ENCODE measurements at places on chromosomes 11 and 22.

DNA sequence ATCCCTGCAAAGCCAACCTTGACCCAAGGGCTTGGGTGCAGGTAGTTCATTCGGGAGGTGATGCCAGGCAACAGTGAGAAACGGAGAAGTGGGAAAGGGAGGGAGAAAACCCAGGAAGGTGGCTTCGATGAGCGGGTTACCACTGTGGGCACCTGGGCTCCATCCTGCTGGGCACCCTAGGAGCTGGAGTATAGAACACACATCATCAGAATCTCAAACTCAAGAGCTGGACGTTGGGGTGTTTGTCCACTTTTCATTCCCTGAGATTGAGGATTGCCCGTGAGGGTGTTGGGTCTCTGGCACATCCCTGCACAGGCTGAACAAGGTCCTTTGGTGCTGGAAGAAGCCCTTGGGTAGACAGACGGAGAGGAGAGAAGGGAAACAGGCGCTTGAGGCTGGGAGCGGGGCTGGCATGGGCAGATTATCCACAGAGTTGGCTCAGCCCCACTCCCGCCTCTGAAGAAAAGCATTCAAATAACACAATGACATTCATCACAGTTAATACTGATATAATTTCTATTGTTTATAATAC lies 70.4 kb downstream of the LRRC32 start:
- DNase-seq: no peak

DNA sequence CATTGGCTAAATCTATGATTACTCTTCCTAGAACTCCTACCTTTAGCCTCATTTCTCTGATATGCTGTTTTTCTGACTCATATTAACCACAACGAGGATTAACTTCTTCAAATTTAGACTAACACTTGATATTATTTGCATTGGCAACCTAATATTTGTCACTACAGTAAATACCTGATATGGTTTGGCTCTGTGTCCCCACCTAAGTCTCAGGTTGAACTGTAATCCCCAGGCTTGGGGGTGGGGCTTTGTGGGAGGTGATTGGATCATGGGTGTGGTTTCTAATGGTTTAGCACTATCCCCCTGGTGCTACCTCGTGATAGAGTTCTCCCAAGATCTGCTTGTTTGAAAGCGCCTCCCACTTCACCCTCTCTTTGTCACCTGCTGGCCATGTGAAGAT lies 17.1 kb upstream of the MED17 start:
- DNase-seq: no peak

GRCh38 chr11:117996058-117996457 lies 9.9 kb downstream of the IL10RA start:
- no peak for DNase-seq

DNA sequence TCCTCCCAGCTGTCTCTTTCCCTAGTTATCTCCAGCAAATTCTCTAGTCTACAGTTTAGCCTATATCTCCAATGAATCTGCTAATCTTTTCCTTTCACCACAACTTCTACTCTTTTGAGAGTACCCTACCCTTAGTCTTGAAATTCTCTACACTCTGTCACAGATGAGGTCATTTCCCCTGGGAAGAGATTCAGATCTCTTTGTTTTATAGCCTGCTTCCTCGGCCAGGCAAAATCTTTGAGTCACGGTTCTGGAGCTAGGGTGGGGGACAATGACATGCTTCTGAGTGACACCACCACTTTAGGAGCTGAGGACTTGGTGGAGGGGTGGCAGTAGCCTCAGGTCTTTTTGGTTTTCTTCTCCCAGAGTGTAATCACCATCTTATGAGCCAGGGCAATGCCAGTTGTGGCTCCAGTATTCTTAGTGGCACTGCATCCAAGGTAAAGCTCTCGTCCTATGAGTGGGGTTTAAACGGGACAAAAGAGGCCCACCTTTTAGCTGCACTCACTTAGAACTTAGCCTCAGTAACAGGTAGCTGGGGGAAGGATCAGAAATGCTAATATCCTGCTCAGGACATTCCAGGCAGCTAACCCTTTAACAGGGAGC lies 98.5 kb upstream of the RRM1 start:
- no peak for DNase-seq

DNA sequence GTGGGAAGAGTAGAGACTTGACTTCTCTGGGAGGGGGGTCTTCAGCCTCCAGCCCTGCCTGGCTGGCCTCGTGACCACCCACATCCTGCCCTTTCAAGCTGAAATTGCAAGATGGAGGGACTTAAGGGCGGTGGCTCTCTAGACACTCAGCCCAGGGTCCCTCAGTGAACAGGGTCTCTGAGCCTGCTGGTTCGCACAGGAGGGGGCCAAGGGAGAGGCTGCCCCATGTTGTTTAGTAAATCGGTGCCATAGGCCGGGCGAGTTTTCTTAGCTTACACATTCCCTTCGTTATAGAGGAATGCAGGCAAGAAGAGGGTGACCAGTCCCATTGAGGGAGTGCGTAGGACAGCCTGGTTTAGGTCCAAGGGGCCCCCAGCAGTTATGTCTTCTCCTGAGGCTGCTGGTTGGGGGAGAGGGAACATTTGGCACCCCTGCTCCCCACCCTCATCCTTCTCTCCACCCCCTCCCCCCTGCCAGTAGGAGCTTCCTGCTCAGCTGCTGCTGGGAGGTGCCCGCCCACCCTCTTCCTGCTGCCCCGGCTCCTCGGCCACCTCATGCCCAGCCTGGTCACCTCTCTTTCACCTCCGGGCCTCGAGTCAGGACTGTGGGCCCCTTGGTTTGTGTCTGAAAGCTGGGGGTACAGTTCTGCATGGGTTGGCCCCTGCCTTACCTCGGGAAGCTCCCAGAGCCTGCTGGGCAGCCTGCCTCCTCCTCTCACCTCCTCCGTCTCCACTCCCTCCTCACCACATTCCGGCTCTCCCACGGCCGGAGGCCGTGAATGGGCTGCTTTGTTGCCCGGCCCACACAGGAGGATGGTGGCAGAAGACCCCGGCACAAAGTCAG lies 3.9 kb downstream of the FRMD8 start:
- DNase-seq: no peak

DNA sequence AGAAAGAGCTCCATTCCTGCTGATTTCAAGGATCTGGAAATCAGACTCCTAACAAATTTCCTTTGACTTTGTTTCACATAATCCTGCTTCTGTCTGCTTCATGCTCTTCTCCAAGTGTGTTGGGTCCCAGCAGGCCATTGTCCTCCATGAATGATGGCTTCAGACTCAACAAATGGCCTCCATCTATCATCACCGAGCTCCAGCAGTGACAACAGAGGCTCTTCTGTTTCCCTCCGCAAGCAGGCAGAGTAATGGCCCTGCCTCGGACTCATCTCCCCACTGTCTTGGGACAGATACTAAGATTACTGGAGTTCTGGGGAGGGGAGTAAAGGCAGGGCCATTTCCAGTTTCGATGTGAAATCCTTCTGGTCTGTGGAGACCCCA lies 127.3 kb downstream of the TENM4 start:
- DNase-seq: no peak

DNA sequence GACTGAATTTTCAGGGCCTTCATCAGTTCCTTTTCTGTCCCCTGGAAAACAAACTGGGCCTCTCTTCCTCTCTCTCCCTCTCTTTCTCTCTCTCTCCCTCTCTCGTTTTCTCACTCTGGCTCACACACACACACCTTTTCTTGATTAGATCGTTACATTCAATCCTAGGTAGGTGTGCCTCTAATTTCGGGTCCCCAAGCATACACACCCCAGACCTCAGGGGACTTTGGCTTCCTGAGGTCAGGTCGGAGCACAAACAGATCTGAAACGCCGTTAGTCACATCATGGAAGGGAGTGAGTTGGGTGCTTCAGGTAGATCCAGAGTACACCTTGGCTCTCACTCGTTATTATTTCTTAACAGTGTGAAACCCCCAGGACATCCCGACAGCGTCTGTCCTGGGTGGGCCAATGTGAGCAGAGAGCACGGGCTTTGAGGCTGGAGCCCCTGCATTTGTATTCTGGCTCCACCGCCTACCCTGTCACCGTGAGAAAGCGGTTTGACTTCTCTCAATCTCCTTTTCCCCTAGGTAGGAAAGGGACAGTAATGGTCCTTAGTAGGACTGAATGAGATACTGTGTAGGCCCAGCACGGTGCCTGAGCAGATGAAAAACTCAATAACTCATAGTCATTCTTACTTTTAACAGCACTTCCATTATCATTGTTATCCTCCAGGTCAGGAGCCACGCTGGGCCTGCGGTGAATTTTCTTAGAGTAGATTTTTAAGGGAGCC lies 37.3 kb upstream of the POU2AF1 start:
- DNase-seq: no peak

- no peak for DNase-seq
Measured at GRCh38 chr11:76166314-76166713, 40.0 kb downstream of the WNT11 start.

DNA sequence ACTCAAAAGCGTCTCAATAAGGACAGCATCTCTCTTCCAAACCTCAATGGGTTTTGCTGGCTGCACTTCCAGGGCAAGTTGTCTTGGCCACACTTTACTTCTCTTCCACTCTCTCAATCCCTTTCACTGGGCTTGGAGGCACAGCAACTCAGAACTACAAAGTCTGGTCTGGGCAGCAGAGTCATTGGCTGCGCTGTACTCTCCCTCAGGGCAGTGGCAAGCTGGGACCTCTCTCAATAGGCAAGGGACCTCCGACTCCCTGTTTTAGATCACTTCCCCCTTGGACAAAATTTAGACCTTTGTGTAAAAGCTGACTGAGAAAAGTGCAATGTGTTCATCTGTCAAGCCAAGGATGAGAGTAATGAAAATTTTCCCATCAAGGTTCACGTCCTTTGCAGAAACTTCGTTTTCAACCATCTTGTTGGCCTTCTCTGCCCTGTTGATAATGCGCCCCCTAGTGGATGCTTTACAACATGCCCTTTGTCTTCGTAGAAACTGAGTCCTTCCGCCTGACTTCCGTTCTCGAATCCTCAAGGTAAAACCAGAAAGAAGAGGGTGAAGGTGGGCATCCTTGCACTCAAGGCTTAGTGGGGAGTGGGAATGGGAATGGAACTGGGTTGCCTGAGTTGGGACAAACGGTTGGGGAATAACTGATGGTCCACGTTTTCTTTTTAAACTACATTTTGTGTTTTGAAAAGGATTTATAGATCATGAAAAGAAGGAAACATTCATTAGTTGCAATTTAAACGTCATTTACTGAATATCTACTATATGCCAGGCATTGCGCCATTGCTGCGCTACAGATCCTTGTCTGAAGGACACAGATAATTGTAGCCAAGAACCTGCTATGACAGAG lies 99.1 kb downstream of the CD44 start:
- peak; percentile 54 for DNase-seq

GRCh38 chr11:59223611-59224010 lies 10.9 kb upstream of the MPEG1 start:
- no peak for DNase-seq

DNA sequence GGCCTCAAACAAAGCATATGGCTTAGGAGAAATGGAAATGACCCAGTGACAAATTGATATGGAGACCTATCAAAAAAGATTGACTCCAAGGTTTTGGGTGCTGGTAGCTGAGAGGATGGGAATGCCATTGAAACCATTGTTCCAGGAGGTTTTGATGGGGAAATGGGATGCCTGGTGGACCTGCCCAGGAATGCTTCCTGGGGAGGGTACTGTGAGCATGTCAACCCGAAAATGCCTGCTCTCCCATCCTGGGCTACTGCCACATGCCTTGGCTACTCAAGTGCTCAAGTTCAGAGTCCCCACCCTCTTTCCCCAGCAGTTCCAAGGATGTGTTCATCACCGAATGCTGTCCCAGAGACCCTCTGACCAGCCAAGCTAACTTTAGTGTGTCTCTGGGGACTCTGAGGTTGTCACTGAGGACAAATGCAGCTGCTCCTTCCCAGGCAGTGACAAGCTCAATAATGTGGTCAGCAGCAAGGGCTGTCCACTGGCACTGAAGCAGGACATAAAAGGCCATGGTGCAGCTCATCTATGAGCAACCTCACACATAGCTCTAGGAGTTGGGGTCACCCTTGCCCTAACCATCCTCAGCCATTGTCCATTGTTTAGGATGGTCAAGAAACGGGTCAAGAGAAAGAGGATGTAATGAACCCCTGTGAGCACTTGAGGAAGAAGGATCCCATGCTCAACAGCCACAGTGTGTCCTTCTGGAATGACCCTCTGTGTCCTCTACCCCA lies 83.7 kb downstream of the TRIM29 start:
- no peak for DNase-seq

- peak; percentile 90 for DNase-seq
Measured at GRCh38 chr11:118435893-118436624, at the start of gene KMT2A. KMT2A (plus strand) TSS chr11:118436492; CDS start chr11:118436513, 21 bp downstream.

DNA sequence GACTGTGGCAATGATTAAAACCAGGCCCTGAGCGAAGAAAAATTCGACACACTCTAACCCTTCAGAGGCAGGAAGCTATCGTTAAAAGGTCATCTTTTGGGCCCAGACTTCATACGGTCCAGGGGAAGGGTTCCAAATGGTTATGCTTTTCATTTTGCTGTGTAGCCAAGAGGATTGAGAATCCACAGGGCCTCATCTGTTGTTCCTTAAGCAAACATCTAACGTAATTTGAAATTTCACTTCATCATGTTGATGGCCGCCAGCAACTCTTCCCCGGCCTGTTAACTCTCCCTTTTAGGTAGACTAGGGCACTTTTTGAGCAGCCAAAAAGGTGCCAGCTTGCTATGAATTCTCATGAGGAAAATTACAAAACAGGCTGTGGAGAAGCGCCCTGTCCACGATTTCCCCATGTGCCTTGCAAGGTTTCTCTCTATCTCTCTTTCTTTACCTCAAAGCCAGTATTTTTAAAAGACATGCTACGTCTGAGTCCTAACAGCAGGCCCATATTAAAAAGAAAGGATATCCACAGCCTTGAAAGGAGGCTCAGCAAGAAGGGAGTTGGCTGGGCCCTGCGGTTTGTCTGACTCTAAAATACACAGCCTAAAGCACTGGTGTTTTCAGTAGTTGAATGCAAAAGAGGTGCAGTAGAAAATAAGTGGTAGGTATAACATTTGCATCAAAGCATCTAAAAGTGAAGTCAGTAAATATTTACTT lies 356.3 kb upstream of the NARS2 start:
- no peak for DNase-seq

DNA sequence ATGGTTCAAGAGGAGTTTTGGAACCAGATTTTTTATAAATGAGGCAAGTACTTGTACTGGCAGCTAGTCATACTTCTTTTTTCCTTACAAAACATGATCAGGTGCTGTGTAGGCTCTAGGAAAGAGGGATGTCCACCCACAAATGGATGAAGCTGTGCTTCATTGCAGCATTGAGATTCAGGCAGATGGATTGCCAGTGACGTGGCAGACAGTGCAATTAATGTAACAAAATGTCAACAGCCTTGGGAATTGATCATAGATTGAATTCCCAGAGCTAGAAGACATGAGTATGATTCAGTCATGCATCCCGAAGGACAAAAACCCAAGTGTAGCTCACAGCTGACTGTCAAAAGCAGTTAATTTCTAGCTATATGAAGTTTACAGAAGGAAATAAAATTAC lies 99.2 kb upstream of the RASSF10 start:
- DNase-seq: no peak

Data from stimulated activated CD4-positive, alpha-beta T cell treated with anti-CD3 and anti-CD28 coated beads, Interleukin-1b, Interleukin-23, amount 100 ng/mL, for 4 hours (primary cell).